ENCODE measurements at places on chromosomes 5 and 9. TPM values are rescaled to one million over a fixed set of nuclear protein-coding genes. Genes with fewer than 3 reads are reported as not detected.

EFNA5 gene
- 25.8 TPM for total RNA-seq

TESK1 gene
- total RNA-seq = 9.0 TPM

PNPLA7 gene
- total RNA-seq = 0.22 TPM

IL9 gene
- not detected for total RNA-seq

PGM5 gene
- total RNA-seq = 0.93 TPM

PDE6A gene
- total RNA-seq = not detected

FLT4 gene
- 1.9 TPM for total RNA-seq

LURAP1L gene
- 3.8 TPM for total RNA-seq

TSSK1B gene
- total RNA-seq = not detected

ECM2 gene
- total RNA-seq = 0.07 TPM

MELK gene
- 73.0 TPM for total RNA-seq

SLC6A18 gene
- total RNA-seq = not detected

GIN1 gene
- 9.9 TPM for total RNA-seq
